ENCODE measurements at places on chromosomes 3 and 15.

DNA sequence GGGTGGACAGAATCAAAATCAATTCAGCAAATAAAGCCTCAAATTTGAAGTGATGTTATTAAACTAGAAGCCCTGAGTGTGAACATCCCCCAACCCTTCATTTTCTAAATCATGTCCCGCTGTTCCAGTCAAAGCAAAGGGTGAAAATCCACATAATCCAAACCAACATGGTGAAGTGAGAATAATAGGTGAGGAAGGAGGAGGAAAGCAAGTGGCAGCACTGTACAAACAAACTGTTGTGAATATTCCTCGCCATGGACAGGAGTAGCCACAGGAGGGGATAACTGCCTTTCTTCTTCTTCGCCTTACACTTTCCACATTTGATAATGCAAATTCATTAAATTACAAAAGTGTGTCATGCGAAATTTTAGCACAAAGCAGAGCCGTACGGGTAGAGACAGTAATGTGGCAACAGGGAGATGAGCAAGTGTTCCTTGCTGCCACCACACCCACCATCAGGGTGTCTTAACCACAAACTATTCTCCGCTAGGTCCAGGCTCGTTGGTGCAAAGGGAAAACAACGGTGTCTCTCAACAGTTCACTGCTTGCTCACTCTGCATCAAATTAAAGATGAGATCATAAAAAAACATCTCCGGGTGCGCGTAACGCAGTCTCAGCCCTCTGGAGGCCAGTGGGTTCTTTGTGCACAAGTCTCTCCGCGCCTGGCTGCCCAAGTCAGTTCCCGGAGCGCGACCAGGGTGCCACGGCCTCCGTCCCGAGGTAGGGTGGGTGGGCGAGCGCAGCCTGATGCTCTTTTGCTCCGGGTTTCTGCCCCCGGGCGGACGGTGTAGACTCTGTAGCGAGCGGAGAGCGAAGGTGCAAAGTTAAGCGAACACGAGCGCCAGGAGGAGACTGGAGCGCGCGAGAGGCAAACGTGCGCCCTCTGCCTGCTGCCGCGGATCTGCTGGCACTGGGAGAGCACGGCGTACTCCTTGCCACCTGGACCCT, 6.7 kb downstream of the EPHA3 start:
- peak; percentile 68 for DNase-seq

DNA sequence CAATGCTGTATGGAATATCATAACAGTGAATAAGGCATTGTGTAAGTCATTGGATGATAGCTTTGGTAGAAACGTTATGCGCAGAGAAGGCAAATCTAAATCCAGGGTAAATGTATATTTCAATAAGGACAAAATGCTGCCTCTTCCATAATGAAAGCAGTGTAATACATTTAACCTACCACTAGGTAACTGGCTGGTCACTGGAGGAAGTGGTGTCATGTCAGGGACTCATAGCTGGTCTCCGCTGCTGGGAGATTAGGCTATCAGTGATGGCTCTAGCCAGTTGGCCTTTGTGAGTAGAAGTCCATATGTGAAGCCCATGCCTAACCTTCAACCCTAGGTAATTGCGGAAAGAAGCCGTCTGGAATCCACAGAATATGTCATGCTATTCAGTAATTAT, 140.9 kb downstream of the NLGN1 start:
- DNase-seq = no peak

- no peak for DNase-seq
These were observed 2.4 kb downstream of the CISH start for GRCh38 chr3:50609071-50609762.

- DNase-seq = no peak
These were observed 12.1 kb downstream of the CSNK1G1 start for GRCh38 chr15:64343841-64344240.

GRCh38 chr3:99875929-99876841, 58.5 kb downstream of the CMSS1 start:
- no peak for DNase-seq

- DNase-seq = no peak
These were observed 8.5 kb downstream of the BFSP2 start for GRCh38 chr3:133408366-133408765.

DNA sequence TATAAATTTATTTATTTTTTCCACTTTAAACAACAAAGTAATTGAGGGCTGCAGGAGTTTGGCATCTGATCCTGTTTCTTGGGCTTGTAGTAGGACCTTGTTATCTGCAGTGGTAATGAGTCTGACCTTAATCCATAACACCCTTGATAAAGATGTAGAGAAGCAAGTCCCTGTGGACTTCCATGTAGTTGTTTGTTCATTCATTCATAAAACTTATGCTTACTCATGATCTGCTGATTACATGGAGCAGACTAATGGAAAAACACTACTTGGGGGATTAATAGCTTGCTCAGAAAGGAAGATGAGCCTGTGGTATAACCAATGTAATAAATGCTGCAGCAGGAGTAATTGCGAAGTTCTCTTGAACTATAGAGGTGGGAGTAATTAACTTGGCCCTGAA, 271.5 kb upstream of the TBL1XR1 start:
- DNase-seq = no peak

DNA sequence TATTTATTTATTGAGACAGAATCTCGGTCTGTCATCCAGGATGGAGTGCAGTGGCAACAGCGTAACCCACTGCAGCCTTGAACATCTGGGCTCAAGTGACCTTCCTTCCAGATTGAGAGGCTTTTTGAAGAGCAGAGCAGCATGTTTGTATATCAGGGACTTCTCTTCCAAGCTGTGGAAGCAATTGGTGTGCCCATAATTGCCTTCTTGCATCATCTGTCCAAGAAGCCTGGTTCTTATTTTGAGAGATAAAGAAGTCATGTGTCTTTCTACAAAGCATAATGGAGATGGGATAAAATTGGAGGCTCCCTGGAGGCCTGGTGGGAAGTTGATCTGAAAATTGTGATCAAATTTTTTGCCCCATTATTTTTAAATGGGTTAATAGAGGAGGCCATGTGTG, 183.8 kb upstream of the MCTP2 start:
- DNase-seq = no peak

- no peak for DNase-seq
These were observed 16.3 kb downstream of the ITGA11 start for GRCh38 chr15:68415501-68416157.

- no peak for DNase-seq
These were observed 79.1 kb downstream of the CEP63 start for GRCh38 chr3:134564991-134565390.

GRCh38 chr15:68979816-68980215, 34.7 kb upstream of the NOX5 start:
- DNase-seq = no peak

GRCh38 chr3:71813704-71814103, 28.8 kb upstream of the PROK2 start:
- no peak for DNase-seq

- DNase-seq = no peak
These were observed 655.2 kb downstream of the DIPK2A start for GRCh38 chr3:144626835-144627234.

GRCh38 chr3:76554707-76555106, 485.2 kb upstream of the ROBO2 start:
- DNase-seq = no peak

DNA sequence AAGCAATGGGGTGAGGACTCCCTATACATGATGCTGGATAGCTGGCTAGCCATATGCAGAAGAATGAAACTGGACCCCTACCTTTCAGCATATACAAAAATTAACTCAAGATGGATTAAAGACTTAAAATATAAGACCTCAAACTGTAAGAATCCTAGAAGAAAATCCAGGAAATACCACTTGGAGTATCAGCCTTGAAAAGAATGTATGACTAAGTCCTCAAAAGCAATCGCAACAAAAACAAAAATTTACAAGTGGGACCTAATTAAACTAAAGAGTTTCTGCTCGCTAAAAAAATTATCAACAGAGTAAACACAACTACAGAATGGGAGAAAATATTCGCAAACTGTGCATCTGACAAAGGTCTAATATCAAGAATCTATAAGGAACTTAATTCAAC, 94.3 kb downstream of the XRN1 start:
- no peak for DNase-seq

- DNase-seq = no peak
These were observed 349.7 kb upstream of the SUCLG2 start for GRCh38 chr3:68004091-68004490.

DNA sequence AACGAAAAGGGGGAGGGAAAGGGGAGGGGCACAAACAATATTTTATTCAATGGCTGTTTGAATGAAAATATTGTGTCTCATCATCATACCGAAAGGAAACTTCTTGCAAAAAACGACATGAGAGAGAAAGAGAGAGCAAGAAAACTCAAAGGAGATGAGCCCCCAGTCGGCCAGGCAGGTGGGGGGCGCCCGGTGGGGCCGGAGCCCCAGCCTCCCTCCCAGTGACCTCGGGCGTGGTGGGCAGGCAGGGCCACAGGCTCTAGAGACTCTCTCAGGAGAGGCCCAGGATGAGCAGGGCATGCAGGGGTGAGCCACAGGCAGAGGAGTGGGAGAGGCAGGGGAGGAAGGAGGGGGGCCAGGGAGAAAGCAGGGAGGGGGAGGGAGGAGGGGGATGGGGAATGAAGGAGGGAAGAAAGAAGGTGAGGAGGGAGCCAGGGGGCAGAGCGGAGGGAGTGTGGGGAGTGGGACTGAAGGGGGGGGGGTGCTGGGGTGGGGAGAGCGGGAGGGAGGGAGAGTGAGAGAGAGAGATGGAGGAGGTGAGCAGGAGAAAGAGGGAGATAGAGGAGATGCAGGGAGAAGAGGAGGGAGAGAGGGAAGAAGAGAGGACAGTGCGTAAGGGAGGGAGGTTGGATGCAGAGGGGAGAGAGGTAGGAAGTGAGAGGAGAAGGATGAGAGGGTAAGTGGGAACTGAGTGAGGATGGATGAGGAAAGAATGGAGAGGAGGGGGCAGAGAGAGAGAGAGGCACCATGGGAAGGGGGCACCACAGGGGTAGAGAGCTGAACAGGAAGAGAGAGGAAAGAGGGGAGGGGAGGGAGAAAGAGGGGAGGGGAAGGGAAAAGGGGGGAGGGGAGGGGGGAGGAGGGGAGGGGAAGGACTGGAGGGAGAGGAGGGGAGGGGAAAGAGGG, 14.1 kb upstream of the TMEM115 start:
- no peak for DNase-seq

DNA sequence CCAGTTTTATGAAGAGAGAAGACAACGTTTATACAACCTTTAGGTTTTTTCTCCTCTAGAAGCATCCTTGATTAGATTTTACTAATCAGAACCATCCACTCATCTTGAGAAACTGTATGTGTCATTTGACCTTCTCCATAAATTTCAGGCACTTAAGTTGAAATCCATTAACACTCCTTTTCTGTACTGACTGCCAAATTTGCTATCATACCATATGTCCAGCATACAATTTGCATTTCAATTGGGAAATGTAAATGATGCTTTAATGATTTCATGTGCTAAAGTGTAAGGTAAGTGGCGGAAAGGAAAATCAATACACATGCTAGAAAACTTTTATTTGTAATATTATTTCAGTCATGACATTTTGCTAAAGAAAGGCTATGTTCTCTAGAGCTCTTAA, 731.6 kb downstream of the GBE1 start:
- DNase-seq = no peak

GRCh38 chr3:119543147-119543546, 16.3 kb downstream of the CD80 start:
- DNase-seq = no peak

- no peak for DNase-seq
These were observed 68.2 kb downstream of the RAB11A start for GRCh38 chr15:65937476-65937875.

DNA sequence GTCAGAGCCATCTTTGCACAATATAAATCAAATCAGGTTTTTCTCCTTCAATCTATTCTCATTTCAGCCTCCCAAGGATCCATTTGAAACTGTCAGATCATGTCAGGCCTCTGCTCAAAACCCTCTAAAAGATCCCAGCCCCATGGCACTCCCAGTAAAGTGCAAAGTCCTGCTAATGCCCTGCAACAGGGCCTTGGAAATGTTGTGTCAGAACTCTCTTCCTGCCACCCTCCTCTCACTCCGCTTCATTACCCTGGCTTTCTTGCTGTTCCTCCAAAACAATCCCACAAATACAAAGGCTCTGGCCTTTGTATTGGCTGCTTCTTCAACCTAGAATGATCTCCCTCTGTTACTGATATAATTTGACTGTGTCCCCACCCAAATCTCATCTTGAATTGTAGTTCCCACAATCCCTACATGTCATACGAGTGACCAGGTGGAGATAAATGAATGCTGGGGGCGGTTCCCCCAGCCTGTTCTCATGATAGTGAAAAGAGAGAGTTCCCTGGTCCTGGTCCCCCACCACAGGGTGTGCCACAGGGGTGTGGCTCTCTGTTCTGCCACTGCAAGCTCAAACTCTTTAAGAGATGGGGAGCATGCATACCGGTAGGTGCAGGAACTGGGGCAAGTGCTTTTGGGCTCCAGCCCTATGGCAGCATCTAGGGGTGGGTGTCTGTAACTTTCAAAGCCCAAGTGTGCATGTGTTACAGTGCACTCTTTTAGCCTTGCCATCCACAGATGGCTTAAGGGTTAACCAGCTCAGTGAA, 22.9 kb upstream of the TRA2B start:
- no peak for DNase-seq

- DNase-seq = no peak
These were observed 14.3 kb downstream of the LIMD1 start for GRCh38 chr3:45608885-45609284.

DNA sequence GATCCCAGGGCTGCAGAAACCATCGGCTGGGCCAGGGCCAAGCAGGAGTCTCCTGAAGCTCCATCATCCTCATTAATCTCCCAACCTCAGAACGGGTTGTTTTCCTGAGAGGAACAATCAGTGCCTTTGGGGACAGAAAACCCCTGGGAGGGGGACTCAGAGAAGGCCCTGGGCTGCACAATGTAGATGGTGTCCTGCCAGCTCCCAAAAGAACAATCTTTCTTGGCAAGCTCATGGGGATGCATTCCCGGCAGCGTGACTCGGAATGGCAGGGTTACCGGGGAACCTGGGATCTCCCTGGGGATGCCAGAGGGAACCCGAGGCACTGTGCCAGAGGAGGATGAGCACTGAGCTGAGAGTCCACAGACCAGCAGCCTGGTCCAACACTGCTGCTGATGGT, 72.1 kb upstream of the ATP2B2 start:
- no peak for DNase-seq

DNA sequence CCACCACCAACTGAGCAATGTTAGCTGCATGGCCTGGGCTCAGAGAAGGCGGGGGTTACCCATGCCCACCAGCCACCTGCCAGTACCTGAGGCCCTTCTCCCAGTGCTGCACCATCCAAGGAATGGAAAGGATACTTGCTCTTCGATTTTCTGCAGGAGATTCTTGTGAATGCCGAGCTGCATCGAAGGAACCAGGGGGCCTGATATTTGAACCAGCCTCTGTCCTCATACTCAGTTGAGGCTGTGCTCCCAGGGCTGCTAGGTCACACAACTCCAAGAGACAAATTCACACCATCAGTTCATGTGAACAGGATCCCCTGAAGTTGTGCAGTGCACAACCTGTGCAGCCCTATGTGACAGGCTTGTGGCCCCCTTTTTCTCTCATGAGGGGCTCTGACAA, 18.0 kb downstream of the PLA2G4F start:
- DNase-seq = no peak

- DNase-seq = no peak
These were observed 44.9 kb downstream of the EPHB1 start for GRCh38 chr3:134839990-134840389.

DNA sequence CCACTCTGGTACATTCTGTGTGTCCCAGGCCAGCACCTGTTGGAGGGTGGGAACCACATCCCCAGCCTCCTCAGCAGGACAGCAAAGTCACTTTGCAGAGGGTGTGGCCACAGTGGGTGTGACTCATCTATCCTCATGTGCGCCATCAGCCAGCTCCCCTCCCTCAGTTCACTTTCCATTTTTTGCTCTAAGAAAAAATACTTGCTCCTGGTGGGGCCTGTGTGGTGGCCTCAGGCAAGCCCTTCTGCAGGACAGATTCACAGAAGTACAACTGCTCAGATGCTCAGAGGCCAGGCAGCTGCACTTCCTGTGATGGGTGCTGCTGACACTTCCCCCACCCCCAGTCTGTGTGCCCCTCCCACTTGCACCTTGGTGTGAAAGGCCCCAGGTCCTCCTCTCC, 78.3 kb upstream of the ALDH1L1 start:
- no peak for DNase-seq

Data from NCI-H446 (cell line).